ENCODE measurements at places on chromosomes 2 and 18.

DNA sequence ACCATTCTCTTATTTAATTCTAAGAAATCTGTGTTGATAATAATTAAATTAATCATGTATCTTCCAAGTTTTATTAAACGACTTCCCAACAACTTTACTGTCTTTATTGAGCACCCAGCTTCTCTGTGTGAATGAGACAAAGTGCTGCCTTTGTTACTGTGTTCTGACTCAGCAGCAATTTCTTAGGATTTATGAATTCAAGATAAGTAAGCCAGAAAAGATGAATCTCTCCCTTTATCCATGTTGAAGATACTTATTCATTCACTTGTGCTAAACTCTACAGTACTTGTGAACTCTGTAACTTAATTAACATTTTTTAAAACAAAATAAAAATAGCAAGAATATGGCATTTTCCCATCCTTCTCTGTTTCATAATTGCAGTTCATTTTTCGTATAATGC lies 1403.3 kb upstream of the DDX18 start:
- DNase-seq: no peak

DNA sequence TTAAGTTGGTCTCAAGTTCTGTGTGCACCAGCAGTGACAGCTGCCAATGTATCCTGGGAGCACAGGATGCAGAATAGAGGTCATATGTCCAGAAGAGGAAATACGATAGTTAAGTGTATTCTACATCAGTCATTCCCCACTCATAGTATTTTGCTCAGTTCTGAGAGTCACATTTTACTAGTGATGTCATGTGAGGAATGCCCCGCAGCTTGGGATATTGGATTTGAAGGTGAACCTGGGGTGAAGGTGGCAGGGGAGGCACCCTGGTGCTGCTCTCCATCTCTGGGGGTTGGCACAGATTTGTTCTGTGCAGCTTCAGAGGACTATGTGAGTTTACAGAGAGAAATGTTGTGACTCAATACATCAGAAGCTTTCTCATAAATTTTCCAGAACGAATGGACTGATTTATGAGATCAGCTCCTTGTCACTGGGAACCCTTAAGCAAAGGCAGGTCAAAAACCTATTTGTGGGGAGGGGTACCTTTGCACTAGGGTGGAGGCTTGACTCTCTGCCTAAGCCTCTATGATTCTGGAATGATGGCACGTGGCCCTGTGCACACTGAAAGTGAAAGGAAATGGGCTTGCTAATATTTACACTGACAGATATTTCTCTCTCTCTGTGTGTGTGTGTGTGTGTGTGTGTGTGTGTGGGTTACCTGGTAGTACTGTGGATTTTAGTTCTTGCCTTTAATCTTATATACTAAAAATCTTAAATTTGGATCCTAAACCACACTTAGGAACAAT lies 95.9 kb downstream of the NEB start:
- no peak for DNase-seq

- DNase-seq: no peak
Measured at GRCh38 chr2:197391220-197391717, 43.6 kb downstream of the SF3B1 start.

DNA sequence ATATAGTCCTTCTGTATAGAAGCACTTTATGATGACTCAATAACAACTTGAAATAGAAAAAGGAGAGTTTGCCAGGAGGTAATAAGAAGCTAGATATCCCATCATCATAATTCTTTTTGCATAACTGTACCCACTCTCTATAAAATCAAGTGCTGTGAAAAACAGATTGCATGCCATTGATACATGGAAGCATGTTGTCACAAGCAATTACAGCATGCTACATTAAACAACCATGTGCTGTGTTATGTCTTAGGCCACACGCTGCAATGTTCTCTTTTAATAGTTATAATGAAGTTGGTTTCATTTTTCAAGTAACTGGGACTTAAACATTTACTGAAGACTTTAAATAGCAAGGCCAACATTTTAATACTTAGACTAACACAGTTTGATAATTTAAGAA lies 264.2 kb downstream of the RPRM start:
- no peak for DNase-seq

GRCh38 chr2:116452651-116453050 lies 1361.8 kb upstream of the DDX18 start:
- DNase-seq: no peak

GRCh38 chr2:39350658-39351057 lies 86.4 kb downstream of the MAP4K3 start:
- no peak for DNase-seq

GRCh38 chr2:45083175-45083574 lies 73.9 kb upstream of the SIX2 start:
- DNase-seq: no peak

- DNase-seq: no peak
Measured at GRCh38 chr2:46612675-46613074, 133.3 kb downstream of the TMEM247 start.

DNA sequence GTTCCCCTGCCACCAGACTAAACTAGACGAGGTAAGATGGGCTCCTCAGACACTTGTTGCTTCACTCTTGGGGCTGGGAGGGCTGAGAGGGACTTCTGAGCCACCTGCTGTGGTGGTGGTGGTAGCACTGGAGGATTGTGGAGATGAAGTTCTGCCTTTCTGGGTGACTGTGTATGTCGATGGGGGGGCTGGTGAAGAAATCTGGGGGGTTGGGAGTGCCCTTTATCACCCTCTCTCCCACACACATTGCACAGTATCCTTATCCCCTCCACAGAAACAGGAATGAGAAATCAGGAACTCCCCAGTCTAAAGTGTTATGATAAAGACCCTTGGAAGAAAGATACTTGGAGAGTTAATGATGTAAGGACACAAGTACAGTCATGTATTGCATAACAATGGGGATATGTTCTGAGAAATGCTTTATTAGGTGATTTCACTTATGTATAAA lies 38.5 kb downstream of the HK2 start:
- DNase-seq: no peak

- no peak for DNase-seq
Measured at GRCh38 chr2:29783666-29784065, 137.7 kb downstream of the ALK start.

- DNase-seq: peak; percentile 3
Measured at GRCh38 chr2:71129902-71130151, 202 bp downstream of the MCEE start.

GRCh38 chr2:104583811-104584210 lies 270.1 kb upstream of the POU3F3 start:
- no peak for DNase-seq

DNA sequence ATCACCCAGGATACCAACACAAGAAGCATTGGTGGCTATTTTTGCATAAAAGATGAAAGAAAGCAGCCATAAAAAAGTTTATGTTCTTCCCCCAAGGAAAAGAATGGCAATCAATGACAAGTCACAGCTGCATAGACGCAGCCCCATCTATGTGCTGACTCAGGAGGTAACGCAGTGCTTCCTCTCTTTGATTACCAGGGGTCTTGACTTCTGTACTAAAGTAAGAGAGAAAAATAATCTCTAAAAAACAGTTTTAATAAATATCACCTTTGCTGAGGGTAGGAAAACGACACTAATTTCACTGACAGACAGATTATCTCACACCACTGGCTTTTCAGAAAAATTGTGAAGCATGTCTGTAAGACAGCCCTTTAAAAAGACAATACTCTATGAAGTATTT lies 33.9 kb upstream of the EVA1A start:
- no peak for DNase-seq

- DNase-seq: peak; percentile 18
Measured at GRCh38 chr2:242020196-242021004, 150.9 kb downstream of the RTP5 start.

GRCh38 chr2:40093021-40093675 lies 314.1 kb upstream of the THUMPD2 start:
- no peak for DNase-seq

DNA sequence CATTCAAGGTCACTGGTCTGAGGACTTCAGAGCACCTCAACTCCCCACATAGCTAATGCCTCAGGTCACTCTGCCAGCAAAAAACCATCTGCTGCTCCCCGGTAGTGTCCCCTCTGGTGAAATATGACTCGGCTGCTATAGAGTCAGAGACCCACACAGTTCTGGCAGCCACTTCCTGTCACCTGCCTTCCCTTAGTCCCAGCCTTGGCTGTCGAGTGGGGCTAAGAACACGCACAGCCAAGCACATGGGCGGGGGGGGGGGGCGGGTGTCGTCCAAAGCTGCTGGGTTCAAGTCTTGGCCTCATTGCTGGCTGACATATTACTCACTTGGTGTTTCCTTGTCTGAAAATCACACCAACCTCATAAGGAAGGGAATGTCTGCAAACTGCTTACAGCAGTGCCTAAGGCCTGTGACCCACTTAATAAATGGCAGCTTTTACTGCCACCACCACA lies 37.5 kb downstream of the POLR1A start:
- DNase-seq: no peak

- peak; percentile 88 for DNase-seq
Measured at GRCh38 chr2:165369898-165370296, 99.6 kb upstream of the CSRNP3 start.

DNA sequence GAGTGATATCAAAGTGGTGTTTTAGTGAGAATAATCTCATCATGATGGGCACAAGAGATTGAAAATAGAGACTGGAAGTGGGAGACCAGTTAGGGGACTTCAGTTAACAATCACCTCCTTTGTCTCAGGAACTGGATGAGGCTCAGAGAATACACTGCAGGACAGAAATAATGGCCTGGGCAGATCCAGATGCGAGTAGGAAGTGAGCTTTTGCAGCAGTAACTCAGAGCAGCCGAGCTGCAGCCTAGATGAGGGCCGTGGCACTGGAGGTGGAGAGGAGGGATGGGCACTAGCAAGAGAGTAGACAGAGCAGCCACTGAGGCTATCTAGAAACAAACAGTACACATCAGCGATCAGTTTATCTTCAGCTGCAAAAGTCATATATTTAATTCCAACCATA lies 48.6 kb downstream of the CYB5A start:
- no peak for DNase-seq

- no peak for DNase-seq
Measured at GRCh38 chr18:13232971-13233786, 14.6 kb downstream of the LDLRAD4 start.
